ENCODE measurements at places on chromosomes 1 and 21.

- no peak for DNase-seq
These were observed 250.3 kb downstream of the TOMM20 start for GRCh38 chr1:234878288-234878687.

GRCh38 chr1:193131266-193131860 is 9.5 kb downstream of the CDC73 start:
- DNase-seq: no peak

GRCh38 chr1:245209658-245210435 is 55.1 kb downstream of the KIF26B start:
- DNase-seq: no peak

DNA sequence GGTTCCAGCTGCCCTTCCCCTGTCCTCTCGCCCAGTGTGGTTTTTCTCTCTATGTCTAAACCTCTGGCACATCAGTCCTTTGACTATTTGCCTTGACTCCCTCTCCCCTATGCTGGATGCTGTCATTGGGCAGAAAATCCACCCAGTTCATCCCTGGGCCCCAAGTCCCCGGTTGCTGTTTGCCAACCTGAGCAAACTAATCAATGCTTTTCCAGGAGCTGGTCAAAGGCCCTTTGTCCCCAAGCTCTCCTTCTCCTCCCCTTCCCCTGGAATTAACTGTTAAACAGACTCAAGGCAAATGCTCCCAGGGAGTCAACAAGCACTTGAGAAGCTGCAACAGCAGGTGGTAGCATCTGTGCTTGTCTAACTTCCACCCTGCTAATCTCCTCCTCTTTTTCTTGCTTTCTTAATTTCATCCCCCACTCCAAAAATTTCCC is 102.7 kb downstream of the LMX1A start:
- DNase-seq: no peak

DNA sequence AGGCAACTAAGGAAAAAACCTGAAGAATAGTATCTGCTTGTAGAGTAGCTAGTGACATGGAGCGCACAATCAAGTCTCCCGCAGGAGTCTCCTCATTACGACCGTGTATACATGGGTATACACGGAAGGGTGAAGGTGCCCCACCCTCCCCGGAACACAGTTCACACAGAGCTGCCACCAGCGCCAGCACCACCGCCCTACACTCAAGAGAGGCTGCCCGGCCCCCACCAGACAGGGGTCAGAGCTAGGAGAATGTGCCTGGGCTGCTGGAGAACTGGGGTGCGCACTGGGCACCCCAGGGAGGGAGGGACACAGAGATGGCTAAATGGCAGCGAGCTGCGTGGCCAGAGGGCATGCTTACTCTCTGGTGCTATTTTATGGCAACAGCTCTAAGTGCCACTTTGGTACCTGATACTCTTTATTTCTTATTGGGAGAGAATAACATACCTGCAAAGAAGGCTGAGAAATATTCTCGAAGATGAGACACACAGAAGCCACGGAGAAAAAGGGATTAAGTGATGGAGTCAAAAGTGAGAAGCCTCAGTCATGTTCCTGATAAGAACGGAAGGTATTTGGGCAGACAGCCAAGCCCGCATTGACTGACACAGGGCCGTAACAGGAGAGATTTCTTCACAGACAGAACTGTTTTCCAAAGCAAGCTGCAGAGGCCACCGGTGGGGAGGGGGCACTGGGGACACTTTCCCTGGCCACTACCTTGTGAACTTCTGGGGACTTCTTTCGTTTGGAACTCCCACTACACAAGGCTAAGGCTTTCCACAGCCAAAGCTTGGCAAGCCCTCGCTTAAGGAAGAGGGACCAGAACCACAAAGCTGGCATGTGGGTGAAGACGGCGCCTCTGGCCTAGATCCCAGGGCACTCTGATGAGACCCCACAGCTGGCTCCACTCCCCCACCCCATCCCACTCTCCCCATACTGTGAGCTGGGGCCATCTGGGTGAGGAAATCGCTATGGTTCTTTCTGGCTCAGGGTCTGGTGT is 108.0 kb downstream of the PGBD5 start:
- no peak for DNase-seq

DNA sequence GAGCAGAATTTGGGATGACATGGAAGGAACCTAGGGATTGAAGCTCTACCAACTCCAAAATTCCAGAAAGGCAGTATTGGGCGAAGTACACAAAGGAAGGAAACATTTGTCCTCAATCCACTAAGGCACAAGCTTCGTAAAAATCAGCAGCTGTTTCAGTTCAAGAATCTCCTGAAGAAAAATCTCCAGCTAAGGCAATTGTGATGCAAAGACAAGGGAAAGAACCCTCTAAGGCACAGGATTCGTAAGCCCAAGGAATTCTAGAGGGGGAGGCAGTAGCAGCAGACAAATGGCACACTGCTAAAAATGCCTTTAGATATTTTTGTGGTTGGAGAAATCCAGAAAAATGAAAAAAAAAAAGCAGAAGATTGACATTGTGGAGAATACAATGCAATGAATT is 64.5 kb upstream of the PLPPR5 start:
- DNase-seq: no peak

DNA sequence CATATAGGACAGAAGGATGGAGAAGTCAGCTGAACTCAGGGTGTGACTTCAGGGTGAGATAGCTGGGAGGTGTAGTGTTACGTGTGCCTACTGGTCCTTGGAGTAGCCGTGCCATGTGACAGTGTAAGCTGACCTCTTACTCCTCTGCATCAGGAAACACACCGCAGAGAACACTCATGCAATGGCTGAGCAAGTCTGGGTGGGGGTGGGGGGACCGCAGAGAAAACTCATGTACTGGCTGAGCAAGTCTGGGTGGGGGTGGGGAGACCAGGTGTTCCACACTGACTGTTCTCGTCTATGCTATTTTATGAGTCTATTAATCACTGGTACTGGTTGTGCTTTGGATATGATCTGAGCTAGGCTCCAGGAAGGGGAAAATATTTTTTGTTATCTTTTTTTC is 233.1 kb downstream of the PAPPA2 start:
- no peak for DNase-seq

- peak; percentile 68 for DNase-seq
These were observed 5.4 kb downstream of the TFF3 start for GRCh38 chr21:42309753-42310213.

DNA sequence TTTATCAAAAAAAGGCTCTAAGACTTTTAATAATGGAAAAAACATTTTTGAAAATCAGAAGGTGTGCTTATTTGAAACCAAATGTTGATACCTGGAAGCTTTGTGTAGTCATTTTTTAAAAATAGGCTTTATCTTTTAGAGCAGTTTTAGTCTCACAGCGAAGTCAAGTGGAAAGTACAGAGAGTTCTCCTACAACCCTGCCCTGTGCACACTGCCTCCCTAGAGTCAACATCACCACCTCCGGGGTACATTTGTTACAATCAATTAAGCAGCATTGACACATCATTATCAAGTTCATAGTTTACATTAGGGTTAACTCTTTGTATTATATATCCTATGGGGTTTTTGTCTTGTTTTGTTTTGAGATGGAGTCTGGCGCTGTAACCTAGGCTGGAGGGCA is 10.7 kb upstream of the ERO1B start:
- DNase-seq: no peak

GRCh38 chr21:35646606-35647005 is 413.7 kb downstream of the SETD4 start:
- no peak for DNase-seq

DNA sequence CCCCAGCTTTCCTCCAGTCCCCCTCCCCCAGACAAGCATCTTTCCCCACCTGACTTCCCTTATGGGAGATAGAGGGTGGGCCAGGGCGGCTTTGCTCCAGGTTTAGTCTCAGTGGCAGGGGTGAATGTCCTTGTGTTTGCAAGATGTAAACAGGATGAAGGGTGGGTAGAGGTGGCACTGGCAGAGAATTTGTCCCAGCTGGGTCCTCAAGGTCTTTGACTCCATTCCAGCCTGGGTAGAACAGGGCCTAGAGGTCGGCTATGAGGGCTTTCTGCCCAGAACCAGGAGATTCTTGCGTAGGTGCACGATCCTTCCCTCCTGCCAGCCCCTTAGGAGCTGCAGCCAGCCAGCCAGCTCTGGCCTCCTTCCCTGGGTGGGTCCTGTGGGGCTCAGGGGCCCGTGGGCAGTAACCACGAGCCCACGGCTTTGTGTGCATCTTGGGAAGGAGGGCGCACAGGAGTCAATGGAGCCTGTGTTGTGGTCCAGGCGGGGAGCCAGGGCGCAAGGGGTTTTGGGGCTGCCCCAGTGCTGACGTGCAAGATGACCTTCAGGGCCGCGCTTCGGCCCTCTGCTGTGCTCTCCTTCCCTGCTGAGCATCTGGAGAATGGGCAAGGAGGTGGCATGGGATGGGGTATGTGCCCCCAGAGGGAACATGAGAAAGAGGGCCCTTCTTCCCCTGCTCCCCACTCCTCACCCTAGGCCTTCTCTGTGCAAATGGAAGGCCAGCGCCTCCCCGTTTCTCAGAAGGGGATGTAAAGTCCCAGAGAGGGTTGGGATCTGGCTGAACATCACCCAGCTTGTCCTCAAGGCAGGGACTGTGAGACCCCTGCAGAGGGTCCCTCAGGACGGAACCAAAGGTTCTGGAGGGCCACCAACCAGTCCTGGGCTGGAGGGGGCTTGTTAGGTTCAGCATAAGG is 15.7 kb downstream of the POU3F1 start:
- no peak for DNase-seq

DNA sequence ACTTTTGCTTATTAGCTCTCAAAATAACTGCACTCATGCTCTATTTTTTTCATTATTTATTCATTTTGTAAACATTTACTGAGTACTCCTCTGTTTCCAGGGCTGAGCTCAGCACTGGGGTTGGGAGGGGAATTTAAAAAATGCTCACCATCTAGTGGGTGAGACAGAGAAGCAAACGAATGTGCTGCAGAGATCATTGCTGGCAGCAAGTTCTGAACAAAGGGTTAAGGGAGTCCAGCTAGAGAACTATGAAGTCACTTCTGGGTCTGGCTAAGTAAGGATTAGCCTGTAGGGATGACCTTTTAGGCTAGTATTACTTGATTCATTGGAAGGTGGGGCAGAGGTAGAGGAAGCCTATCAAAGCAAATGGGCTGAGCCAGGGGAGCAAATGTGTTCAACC is 99.1 kb upstream of the ZNF644 start:
- no peak for DNase-seq

DNA sequence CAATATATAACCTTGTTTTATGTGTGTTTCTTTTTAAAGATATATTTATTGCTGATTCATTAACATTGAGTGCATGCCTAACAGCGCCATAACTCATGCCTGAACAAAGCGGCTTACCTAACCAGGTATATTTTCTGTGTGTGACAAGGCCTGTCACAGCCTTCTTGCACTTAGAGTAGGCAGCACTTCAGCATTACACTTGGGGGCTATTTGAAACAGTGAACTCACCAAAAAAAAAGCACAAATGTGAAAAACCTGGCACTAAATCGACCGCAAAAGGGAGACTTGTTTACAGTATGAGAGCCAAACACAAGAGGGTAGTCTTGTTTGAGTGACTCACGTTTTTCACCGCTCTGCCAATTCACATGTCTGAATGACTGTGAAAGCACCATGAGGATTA is 111.7 kb downstream of the DISP1 start:
- no peak for DNase-seq

GRCh38 chr21:28885853-28886177 is 106.9 kb downstream of the LTN1 start:
- no peak for DNase-seq

DNA sequence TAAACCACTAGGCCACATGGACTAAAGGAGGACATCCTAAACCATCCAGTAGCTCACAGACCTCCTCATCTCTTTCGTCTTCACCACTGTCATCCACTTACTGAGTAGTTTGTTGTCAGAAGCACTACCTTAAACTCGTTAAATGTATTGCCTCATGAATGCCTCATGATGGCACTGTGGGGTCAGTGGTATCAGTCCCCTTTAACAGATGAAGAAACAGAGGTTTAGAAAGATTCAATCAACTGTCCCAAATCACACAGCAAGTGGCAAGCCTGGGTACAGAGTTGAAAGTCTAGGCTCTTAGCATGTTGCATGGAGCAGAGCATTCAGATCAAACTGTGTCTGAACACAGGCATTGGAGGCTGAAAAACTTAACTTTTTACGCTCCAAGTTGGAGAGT is 183.6 kb upstream of the KIAA0040 start:
- peak; percentile 27 for DNase-seq

DNA sequence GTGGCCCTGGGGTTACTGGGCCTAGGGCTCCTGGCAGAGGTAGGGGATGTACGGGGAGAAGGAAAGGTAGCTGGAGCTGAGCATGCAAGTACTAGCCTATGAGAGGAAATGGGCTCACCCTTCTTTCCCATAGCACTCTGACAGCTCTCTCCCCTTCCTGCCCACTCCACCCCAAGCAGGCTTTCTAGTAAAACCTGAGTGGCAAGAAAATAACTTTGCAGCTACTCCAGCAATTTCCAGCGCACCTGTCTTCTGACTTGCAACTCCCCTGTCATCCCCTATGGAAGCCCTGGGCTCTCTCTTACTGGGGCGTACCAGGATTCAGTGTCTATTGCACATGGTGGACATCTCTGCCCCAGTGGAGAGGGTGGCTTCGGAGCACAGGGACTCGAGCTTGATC is 6.7 kb upstream of the IVL start:
- DNase-seq: no peak

DNA sequence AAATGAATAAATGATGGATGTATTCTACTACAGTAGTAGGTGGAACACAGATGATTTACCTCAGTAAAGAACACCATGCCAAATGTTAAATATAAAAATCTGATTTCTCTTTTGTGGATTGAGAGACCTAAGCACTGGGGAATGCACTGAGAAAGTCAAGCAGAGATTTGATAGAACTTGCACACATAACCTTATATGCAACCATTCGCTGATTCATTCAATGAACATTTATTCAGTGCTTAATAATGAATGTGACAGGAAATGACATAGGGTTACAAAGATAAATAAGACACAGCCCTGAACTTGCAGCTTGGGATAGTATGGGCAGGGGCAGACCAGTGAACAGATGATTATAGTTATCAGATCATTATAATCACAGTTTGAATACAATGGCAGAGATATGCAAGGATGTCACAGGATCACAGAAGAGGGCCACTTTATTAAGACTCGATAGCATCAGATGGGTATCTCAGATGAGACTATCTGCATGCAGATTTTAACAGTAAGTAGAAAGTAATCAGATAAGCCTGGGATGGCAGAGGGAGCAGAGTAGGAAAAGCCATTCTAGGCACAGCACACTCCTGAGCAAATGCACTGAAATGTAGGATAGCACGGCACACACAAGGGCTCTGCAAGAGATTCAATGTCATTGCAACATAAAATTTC is 169.4 kb downstream of the ASTN1 start:
- no peak for DNase-seq

GRCh38 chr1:232414100-232414499 is 215.8 kb downstream of the SIPA1L2 start:
- DNase-seq: no peak

All from NCI-H2081 (cell line).